Fibroblast of the aortic adventitia (primary cell): ENCODE measurements at places on chromosomes 11 and 22. TPM values are rescaled to one million over a fixed set of nuclear protein-coding genes. Genes with fewer than 3 reads are reported as not detected.

GRCh38 chr11:65448418-65449105, 26.0 kb downstream of the NEAT1 start:
- DNase-seq: no peak

SMDT1 gene
- total RNA-seq: 8.0 and 10.2 TPM in 2 replicates

- no peak for DNase-seq
Observed at GRCh38 chr11:78560153-78560552, 14.5 kb downstream of the NARS2 start.

- DNase-seq: no peak
Observed at GRCh38 chr11:68282141-68282860, 10.5 kb upstream of the C11orf24 start.

DNA sequence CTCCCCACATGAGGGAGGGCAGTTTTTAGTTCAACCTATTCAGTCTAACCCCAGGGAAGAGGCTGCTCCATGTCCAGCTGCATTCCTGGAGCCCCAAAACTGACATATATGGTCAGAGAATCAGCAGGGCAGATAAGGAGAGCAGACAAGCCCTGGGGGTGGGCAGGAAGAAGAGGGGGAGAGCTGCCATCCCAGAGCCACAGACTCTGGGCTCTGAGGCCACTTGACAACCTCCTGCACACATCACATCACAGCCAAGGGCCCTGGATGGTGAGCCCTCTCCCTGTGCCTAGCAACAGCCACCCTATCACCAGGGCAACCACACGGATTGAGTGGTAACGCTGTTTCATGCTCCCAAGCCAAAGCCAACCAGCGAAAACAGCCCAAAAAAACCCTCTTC, 3.1 kb downstream of the ARHGAP1 start:
- peak; percentile 13 for DNase-seq

GRCh38 chr11:1408346-1408745, 18.6 kb downstream of the BRSK2 start:
- no peak for DNase-seq

DNA sequence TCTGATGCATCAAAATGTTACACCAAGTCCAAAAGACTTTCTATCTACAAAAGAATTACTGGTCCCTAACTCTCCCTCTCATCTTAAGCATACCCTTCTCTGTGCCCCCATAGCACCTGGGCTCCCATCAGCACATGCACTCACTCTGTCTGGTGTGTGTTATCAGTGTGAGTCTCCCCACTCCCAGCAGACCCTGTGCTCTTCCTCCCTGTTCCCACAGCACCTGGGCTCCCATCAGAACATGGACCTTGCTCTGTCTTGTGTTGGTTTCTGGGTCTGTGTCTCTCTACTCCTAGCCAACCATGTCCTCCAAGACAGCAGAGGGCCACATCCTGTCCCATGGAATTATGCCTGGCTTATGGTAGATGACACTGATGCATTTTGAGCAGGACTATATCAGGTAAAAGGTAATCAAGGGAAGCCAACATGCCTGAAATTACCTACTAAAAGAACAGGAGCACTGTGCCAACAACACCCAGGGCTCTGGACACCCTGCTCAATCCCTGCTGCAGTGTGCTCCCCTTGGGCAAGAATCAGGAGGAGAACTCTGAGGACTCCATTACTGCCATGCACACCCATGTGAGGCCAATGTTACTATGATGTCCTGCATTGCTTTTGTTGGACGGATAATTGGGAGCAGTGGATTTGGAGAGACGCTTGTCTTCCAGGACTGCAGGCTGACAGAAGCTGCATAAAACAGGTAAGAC, 34.3 kb downstream of the GAB4 start:
- no peak for DNase-seq

DNA sequence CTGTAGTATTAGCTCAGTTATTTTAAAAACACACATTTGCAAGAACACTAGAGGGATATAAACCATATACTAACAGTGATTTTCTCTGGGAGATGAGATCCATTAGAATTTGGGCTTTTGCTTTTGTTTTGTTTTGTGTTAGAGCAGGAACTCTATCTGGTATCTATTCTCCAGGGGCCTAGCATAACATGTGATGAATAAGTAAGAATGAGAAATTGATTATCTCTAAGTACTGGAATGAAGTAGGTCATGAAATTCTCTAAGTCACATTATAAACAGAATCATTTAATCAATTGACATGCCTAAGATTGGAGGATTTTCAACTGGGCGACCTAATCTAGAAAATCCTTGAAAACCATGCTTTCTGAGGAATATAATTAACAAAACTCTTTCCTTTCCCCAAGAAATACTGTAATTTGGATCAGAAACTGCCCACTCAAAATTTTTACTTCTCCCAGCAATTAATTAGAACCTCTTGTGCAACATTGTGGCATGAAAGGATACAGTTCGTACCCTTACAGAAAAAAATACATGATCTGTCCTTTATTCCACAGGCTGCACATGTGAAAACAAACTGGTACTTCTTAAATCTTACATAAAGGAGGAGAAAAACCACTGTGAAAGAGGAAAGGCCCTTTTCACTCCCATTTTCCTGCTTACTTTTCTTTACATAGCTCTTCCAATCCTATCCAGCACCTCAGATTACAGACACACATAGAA, 93.5 kb downstream of the MRTFA start:
- peak; percentile 33 for DNase-seq

DNA sequence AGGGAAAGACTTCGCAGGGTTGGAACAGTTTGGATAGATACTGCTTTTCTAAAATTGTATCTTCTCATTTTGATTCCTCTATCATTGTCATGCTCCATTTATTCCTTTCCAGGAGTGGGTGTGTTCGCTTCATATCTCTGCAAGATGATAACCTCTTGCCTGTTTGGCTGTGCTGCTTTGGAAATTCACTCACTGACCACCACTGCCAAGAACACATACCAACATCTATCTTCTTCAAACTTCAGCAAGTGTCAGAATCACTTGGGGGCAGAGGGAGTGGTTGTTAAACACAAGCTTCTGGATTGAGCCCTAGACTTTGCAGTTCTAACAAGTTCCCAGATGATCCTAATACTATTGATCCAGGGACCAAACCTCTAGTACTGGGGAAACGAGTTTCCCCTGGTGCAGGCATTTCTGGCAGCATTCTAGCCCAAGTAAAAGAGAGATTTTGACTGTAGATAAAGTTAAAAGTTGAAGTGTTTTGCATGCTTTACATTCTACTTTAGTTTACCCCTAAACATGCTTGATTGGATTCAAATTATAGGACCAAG, 11.5 kb upstream of the DKK3 start:
- peak; percentile 68 for DNase-seq

DNA sequence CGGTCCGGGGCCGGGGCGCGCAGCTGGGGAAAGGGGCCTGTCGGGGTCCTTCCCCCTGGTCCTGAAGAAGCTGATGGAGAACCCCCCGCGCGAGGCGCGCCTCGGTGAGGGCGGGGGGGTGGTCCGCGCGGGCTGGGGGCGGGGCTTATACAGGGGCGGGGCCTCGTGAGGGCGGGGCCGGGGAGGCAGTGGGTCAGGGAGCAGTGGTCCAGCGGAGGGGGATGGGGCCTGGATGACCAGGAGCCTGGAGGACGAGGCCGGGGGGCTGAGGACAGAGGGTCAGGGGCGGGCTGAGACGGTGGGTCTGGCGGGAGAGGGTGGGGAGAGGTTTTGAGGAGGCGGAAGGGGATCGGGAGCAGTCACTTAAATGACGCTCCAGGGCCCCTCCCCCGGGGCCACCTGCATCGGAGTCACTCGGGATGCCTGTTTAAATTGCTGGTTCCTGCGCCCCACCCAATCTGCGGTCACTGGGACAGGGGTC, 396 bp downstream of the TEF start:
- DNase-seq: peak; percentile 51

- peak; percentile 20 for DNase-seq
Observed at GRCh38 chr22:50169774-50170341, 673 bp upstream of the PANX2 start.

- DNase-seq: no peak
Observed at GRCh38 chr11:95255251-95256145, 24.5 kb upstream of the SESN3 start.

GRCh38 chr11:36074941-36075431, 131.1 kb downstream of the LDLRAD3 start:
- peak; percentile 78 for DNase-seq

DNA sequence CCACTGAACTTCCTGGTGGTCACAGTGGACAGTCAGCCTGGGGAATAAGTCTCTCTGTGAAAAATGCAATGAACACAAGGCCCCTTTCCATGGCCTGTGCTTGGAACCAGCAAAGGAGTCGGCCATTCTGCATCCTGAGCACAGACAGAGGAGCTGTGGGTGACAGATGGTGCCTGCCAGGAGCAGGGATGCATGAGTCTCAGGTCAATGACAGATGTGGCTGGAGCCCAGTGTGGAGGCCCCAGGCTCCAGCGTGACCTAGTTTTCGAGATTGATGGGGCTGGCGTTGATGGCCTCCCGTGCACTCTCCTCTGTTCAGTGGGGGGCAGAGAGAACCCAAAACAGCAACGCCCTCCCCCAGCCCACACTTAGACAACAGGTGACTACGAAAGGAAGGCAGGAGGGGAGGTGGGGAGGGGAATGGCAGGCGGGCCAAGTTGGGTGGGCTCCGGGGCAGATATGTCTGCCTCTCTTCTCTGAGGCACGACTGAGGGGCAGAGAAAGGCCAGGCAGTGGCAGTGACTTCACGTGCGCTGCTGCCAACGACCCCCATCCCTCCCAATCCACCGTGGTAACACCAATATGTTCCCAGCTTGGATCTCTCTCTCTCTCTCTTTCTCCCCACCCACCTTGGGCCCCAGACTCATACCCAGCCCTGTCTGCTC, 34.4 kb upstream of the CD5 start:
- no peak for DNase-seq

VSIG10L2 gene
- total RNA-seq: not detected in 2 replicates

ARHGAP8 gene
- total RNA-seq: 0.41 TPM in 1 of 2 replicates, not detected in the other

DNA sequence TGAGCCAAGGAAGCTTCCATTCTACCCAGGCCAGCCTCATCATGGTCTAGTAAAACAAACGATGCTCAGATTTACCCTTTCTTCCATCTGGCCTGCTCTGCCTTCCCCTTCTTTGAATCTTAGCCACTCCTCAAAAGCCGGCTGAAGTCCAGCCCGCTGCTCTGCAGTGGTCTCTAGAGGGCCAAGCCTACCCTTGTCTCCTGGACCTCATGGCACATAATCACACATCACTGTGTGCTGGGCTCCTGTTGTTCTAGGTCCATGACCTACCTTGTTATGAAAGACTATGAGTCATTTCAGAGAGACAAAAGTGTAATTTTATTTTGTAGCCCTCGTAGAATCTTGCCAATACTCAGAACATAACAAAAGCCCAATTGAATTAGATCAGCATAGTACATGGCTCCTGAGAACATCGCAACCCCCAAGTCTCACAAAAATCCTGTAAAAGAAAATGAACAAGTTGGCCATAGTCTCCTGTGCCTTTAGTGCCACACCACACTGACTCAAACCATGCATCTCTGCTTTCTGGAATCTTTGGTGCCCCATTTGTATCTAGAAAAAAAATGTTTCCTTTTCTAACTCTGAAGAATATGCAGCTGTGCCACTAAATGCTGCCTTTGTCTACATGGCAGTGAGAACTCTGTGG, 192.7 kb downstream of the OPCML start:
- no peak for DNase-seq

DNA sequence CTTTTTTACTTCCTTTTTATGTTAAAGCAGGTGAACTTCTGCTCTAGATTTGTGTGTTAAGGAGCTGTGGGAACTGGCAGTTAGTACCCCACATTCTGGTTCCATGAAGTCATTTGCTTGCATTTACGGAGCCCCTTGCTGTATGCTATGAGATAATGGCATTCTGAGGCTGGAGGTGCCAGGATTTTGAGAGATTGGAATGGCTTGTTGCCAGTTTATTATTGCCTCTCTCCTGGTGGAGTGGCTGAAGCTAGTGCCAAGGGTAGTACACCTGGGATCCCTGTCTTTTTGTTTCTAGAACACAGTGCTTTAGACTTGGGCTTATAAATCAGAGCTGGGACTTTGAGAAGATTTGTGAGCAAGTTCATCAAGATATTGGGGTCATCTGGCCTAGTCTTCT, 73.8 kb downstream of the STIM1 start:
- no peak for DNase-seq

HEPHL1 gene
- total RNA-seq: not detected in 2 replicates

DNA sequence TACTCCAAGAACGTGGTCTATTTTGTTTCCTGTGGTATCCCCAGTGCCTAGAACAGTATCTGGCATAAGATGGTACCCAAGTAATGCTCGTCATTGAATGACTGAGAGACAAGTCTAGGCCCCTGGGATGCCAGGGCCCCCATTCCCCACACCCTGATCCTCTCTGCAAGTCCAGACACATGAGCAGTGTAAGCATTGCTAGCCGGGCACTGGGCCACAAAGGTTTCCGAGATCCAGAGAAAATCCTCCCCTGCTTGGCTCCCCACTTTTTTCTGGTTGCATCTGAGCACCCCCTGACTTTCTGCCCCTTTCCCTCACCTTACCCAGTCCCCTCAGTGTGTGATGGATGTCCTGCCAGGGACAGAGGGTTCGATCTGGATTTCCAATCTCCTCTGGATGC, 160.1 kb upstream of the NECTIN1 start:
- DNase-seq: no peak

DNA sequence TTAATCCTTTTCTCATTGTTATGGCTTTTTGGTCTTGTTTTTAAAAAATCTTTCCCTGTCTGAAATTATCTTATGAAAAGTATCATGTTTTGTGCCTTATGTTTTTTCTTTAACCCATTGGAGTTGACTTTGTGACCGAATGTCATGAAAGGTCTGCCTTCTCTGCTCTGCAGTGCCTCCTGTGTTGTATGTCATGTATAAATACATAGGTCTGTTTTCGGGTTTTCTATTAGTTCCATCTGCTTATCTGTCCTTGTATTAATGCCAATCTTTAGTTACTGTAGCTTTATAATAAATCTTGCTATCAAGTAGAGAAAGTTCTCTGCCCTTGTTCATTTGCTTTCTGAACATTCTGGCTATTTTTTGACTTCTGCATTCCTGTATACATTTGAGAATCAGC, 73.0 kb downstream of the ZBTB44 start:
- no peak for DNase-seq

GRCh38 chr11:45847911-45848316, 639 bp downstream of the CRY2 start:
- peak; percentile 77 for DNase-seq

SHISA8 gene
- not detected in 2 replicates for total RNA-seq

CATSPER1 gene
- not detected in 2 replicates for total RNA-seq

DNA sequence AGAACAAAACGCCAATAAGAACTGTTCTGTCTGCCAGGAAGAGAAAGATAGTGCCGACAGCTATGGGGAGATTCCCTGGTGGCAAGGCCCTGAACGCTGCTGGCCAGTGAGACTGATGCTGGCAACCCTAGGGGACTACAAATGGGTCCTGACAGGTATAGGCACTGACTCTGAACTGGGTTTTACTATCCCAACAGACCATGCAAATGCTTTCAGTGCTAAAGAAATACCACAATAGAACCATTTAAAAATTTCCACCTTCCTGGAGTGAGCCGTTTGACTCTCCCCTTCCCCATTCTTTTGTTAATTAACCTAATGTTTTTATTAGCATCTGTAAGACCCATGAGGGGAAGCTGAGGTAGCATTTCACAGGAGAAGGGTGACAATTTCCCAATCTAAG, 25.7 kb downstream of the USP28 start:
- no peak for DNase-seq

GRCh38 chr22:49789289-49790141, 38.2 kb downstream of the BRD1 start:
- peak; percentile 30 for DNase-seq
